ENCODE measurements at places on chromosomes 2 and 18.

- no peak for DNase-seq
Observed at GRCh38 chr2:236538242-236538641, 31.4 kb upstream of the ACKR3 start.

DNA sequence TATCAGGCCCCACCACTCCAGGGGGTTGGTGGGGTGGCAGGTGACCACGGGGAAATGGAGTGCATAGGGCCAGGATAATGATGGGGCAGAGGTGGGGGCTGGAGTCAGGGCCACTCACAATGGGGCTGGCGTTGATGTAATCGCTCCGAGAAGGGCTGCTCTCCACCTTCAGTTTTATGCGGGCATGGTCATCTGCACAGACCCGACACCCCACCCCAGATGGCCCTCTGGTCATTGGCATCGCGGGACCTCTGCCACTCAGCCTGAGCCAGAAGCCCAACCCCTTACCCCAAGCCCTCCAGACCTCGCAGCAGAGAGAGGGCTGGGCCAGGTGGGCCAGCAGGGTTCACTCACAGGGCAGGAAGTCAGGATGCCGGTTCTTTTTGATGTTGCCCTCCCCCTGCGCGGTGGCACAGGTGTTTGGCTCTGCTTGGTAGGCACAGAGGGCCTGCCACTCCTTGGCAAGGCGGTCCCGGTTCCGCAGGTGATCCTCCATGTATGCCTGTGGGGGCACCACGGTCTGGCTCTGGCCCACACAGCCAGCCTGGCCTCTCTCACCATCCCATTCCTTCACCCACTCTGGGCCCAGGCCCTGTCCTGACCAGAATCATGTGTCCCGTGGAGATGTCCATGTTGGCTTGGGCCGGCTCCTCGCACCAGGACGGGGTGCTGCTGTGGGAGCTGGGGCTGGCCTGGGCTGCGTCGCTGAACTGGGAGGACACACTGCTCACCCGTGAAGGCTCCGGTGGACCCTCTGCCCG is 12.4 kb downstream of the PTPRN start:
- no peak for DNase-seq

- no peak for DNase-seq
Observed at GRCh38 chr2:122707224-122707824, 951.9 kb downstream of the TSN start.

DNA sequence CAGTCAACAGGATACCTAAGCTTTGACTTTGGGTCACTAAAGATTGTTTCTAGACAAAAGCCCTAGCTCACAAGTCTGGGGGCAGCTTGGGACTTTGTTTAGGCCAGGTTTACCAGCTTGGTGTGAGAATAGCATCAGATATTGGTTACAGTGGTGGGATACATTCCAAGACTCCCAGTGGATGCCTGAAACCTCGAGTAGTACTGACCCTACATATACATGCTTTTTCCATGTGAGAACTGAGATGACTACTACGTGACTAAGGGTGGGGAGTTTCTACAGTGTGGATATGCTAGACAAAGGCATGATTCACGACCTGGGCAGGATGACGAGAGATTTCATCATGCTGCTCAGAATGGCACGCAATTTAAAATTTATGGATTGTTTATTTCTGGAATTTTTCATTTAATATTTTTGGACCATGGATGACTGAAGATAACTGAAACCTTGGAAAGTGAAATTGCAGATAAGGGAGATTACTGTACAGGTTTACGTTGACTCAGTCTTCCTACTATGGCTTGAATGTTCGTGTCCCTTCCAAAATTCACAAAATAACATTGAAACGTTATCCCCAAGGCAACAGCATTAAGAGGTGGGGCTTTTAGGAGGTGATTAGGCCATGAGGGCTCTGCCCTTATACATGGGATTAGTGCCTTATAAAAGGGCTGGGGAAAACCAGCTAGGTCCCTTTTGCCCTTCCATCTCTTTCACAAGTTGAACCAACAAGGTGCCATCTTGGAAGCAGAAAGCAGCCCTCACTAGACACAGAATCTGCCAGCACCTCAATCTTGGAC is 50.2 kb upstream of the CTAGE1 start:
- no peak for DNase-seq

GRCh38 chr2:75311993-75312392 is 112.7 kb upstream of the TACR1 start:
- DNase-seq: no peak

- DNase-seq: no peak
Observed at GRCh38 chr2:12764075-12764730, 47.5 kb downstream of the TRIB2 start.

GRCh38 chr2:141195087-141195486 is 935.7 kb downstream of the LRP1B start:
- DNase-seq: no peak

GRCh38 chr2:20650393-20650876 is 463 bp downstream of the HS1BP3 start:
- DNase-seq: no peak

GRCh38 chr18:49731421-49731841 is 81.9 kb downstream of the ACAA2 start:
- no peak for DNase-seq

GRCh38 chr2:182915369-182916326 is 49.2 kb upstream of the FRZB start:
- no peak for DNase-seq

GRCh38 chr2:198253995-198254394 is 449.6 kb downstream of the PLCL1 start:
- no peak for DNase-seq

- no peak for DNase-seq
Observed at GRCh38 chr2:26605999-26606846, 34.9 kb downstream of the CIB4 start.

- no peak for DNase-seq
Observed at GRCh38 chr2:227486688-227487087, 14.7 kb downstream of the AGFG1 start.

DNA sequence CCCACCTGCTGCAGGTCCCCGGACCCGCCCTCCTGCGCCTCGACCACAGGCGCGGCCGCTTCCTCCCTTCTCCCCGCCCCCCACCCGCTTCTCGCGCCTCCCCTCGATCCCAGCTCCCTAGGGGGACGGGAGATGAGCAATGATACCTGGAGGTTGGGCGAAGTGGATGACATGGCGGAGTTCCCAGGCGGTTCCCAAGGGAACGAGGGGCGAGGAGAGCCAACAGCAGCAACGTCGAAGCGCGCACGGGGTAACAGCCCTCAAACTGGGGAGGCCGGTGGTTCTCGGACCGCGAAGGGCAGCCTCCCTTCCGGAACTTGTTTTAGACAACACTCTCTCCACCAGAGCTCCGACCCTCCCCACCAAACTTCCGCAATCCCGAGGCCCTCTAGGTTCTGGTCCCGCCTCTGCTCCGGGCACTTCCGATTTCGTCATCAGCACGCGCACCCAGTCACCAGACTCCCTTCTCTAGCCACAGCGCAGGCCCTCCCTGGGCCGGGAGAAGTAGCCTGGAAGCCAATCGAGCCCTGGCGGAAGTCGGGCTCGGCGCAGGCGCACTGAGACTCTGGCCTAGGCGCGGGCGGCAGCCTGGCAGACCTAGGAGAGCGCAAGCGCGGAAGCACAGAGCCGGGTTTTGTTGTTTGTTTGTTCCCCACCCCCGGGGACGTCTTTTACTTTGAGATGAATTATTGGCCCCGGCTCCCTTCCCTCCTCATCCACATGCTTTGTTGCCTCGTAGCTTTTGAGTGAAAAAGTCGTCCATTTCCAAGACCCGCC is at the start of gene VPS4B:
TSS of gene VPS4B (minus strand) at position 390 of the 777 bp plus-strand sequence. CDS start at position 173, 217 bp downstream.
- peak; percentile 96 for DNase-seq

DNA sequence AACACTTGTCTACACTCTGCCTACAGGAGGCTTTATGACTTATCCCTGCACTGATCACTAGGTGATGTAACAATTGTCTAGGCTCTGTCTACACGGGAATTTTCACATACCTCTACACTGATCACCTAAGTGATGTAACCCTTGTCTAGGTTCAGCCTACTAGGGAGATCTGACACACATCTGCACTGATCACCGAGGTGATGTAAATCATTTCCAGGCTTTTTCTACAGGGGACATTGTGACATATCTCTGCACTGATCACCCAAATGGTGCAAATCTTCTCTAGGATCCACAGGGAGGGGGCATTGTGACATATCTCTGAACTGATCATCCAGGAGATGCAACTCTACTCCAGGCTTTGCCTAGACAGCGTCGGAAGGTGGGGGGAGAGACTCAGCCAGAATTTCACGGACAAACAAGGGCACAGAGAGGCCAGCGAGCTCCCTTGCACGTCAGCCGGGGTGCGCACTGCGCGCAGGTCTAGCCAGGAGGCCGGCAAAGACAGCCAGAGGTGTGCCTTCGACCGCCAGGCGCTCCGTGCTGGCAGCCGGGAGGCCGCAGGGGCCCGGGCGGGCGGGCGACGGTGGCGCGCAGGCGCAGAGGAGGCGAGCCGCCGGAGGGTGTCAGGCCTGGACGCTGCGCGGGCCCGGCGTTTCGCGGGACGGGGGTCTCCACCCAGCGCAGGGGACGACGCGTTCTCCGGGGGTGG is 46.9 kb upstream of the USP14 start:
- no peak for DNase-seq

DNA sequence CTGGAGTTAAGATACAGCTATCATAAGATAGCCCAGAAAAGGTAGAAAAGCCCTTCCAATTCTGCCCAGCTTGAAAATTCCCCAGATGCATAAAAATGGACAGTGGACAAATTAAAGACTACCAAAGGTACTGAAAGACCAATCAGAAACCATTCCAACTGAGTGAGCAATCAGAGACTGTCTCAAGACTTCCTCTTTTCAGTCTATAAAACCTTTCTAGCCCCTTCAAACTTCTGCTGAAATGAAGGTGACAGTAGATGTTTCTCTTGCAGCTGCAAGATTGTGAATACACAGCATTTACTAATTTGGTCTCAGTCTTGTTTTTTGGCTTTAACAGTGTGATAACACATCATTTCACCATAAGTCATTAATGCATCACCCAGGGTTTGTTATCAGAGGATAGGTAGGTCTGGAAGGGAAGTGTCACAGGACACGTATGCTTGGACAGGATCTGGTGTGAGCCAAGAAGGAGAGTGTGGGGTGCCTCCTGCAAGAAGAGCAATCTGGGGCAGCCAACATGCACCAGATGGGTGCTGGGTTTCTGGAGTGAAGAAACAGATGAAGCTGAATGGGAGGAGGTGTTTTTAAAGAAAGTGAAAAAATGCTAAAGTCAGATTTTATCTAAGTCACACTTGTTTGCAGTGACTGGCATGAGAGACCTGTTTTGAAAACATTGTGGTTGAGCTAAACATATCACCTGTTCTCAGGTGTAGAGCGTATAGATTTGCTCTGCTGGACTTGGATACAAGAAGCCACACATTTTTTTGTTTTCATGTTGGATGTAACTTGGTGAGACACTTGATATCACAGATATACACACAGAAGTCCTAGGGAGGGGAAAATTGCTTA is 75.3 kb upstream of the DDX18 start:
- DNase-seq: no peak

- no peak for DNase-seq
Observed at GRCh38 chr2:231161877-231162329, 36.5 kb upstream of the ARMC9 start.

All from NCI-H187 (cell line).